ENCODE measurements at places on chromosomes 6 and 20. TPM values are rescaled to one million over a fixed set of nuclear protein-coding genes. Genes with fewer than 3 reads are reported as not detected.

DNA sequence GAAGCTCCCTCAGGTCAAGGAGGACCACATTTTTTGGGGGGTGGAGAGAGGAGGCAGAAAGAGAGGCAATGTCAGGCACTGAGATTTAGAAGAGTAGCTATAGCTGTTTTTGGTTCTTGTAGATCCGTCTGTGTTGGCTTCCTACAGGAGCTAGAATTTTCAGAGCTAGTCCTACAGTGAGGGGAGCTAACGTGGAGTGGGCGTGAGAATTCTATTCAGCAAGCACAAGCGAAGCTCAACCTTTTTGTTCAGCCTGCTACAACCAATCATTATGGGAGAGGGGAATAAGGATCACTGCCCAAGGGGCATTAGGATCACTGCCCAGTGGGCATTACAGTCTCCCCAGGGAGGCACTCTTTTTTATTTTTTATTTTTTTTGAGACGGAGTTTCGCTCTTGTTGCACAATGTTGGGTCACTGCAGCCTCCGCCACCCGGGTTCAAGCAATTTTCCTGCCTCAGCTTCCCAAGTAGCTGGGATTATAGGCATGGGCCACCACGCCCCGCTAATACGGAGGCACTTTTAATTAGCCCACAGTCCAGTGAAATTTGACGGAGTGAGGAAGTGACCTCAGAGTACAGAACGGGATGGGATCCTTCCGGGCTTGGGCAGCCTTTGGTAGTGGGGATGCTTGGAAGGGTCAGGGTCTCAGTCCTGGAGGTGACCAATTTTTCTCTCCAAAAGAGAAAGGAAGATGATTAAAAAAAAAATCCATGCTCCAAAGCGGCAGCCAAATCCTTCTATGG is 1.1 kb upstream of the PANK2 start:
- no peak for DNase-seq

DNA sequence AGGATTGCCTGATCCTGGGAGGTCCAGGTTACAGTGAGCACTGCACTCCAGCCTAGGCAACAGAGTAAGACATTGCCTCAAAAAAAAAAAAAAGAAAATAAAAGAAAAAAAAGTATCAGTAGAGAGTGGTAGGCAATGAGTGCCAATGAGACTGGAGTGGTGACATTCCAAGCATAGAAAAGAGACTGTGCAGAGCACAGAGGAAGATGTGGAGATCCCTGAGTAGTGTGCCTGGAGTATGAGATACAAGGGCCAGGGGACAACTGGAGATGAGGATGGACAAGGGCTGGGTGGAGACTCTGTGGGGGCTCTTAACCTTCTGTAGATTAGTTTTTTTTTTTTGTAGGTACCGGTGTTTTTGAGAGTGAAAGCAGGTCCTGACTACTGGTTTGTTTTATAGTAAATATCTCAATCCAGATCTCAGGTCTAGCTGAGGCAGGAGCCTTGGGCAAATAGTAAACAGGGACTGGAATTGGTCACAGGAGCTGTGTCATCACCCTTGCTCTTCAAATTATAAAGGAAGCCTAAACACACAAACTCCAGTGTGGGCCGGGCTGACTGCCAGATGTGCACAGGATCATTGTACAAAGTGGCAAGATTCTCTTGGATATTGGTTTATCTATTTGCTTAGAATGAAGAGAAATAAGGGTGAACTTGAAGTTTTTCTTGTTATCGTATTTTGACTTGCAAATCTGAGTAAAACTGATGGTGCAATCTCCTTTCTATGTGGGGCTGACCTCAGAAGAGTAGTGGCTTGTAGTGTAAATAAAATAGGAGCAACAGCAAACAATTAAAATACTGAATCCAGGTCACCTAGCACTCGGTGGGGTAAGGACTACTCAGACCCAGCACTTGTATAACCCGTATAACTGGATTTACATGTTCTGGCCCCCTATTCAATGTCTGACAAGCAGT is 144.9 kb downstream of the SOX4 start:
- DNase-seq, result no peak

- no peak for DNase-seq
Measured at GRCh38 chr20:3815703-3816315, 4.5 kb upstream of the AP5S1 start.

- DNase-seq, result no peak
Measured at GRCh38 chr6:96089173-96089572, 73.4 kb downstream of the FUT9 start.

GRCh38 chr20:4320291-4320690 is 304.9 kb upstream of the RNF24 start:
- DNase-seq, result no peak

DNA sequence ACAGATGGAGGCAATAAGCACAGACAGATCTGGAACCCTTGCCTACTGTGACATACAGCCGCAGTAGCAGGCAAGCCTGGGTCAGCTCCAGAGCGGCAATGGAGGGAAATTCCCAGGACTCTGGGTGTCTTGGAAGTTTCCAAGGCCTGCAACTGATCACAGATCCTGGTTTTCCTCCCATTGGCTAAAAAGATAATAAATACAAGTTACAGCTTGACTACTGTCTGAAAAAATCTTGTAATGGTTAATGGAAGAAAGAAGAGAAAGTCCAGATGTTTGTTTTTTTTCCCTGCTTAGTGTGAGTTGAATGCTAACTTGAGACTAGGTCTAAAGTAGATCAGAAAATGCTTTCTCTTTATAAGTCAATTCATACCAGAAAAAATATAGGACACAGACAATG is 307.6 kb downstream of the ALDH8A1 start:
- no peak for DNase-seq

CNR1 gene
- polyA plus RNA-seq, result 1.4 TPM

- DNase-seq, result no peak
Measured at GRCh38 chr6:150666071-150666470, 66.4 kb downstream of the PLEKHG1 start.

GRCh38 chr6:133428295-133428694 is 187.1 kb downstream of the EYA4 start:
- DNase-seq, result no peak

DNA sequence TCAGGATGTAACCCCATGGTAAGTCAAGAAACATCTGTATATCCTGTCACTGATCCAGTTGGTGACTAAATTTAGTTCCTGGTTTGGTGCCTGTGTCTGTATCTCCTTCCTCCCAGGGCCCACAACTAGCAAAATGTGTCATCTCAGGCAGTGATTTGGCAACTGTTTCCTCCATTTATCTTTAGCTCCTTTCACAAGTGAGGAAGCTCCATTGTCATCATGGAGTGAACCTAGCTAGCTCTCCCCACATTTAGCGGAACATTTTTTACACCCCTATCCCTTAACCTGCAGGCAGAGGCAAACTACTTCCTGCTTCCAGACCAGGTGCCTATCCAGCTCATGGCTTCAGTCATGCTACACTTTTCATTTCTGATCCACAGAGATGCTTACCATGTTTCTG is 99.5 kb downstream of the IPCEF1 start:
- DNase-seq, result no peak

DNA sequence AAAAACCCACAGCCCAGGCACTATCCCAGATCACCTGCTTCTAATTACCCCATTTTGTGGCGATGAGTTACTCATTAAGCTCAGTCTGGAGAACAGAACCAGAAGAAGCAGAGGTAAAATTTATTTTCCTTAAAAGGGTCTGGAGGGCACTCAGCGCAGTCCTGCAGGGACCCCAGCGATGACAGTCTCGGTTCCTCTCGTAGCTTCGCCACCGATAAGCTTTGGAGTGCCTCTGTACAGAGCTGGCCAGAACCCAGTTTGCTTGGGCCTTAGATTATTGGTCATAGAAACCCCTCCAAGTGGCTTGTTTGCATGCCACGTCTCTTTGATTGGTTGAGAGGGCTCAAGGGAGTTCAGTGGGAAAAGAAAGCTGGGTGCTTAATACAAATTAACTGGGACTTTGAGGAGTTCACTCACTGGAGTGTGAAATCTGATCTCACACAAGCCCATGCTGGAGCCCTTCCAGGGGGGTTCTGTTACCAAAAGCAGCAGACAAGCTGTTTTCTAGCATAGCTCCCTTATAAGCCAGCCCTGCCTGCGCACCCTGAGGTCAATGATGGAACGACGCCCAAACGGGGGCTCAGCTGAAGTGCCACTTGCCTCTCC is 158.5 kb upstream of the ARID1B start:
- no peak for DNase-seq
